Hindlimb muscle (tissue), 1 donor: ENCODE measurements at places on chromosomes 7 and 10. TPM values are rescaled to one million over a fixed set of nuclear protein-coding genes. Genes with fewer than 3 reads are reported as not detected.

Gene LEP
- 0.05 TPM for polyA plus RNA-seq

Gene SLC18A3
- polyA plus RNA-seq, result not detected

Gene HOXA3
- polyA plus RNA-seq, result 11.2 TPM

Gene BICC1
- polyA plus RNA-seq, result 14.9 TPM
